ENCODE measurements at places on chromosomes 11 and 22.

DNA sequence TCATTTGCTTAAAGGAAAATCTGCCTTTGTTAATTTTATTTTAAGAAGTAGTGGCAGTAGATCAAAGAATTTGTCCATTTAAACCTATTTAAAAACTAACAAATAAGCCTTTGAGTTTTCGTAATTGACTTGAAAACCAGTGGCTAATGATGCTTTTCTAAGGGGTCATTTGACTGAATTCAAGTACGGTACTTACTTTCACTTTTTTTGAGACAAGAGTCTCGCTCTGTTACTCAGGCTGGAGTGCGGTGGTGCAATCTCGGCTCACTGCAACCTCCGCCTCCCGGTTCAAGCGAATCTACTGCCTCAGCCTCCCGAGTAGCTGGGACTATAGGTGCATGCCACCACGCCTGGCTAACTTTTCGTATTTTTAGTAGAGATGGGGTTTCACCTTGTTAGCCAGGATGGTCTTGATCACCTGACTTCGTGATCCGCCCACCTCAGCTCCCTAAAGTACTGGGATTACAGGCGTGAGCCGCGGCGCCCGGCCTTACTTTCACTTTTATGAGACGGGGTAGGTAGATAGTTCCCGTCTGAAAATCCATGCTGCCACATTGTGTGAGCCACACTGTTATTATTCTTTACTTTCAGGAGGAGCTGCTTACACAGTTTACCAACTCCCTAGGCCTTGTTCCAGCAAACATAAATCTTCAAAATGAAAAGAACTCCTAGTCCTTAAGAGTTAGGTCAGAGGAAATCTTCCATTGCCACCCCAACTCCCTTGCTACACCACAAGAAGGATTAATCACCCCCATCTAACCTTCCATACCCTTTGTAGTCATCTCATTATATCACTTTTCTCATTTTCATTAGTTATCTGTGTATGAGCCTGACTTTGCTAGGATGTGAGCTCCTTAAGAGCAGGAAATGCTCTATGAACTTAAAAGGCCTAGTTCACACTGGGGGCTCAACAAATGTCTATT is 926.6 kb upstream of the CCDC90B start:
- DNase-seq, result no peak

DNA sequence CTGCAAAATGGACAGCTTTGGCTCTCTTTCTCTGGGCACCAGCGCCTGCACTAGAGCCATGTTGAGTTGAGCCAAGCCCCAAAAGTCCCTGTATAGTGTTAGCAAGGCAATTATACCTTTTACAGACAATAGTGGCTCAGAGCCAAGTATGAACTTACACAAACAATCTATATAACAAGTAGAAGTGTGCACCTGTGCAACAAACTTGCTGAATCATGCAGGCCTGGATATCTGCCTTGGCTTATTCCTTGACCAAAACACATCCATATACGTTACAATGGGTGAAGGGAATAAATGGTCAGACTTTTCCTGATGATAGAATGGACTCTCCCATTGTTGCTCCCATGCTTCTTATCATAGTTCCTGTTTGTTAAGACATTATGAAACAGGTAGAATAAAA is 3.8 kb upstream of the OR52I2 start:
- DNase-seq, result no peak

- DNase-seq, result no peak
Observed at GRCh38 chr22:37139762-37140161, 10.0 kb downstream of the IL2RB start.

- DNase-seq, result no peak
Observed at GRCh38 chr11:111456859-111457730, 55.1 kb downstream of the BTG4 start.

DNA sequence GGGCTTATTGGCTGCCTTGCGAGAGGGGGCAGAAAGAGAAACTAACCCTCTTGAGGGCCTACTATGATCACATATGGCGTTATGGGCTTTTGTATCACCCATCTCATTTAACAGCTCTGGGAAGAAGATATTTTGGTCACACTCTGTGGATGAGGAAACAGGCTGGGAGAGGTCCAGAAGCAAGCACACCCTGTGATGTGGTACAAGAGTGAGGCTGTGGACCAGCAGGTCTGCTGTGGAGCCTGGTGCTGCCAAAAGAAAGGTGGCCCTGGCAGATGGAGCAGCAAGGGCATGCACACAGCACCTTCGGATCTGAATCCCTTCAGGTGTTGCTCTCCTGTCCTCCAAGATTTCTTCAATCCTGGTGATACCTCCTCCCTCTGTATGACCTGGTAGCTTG is 64.1 kb downstream of the KCNC1 start:
- no peak for DNase-seq

GRCh38 chr11:69636512-69637197 is 4.3 kb upstream of the CCND1 start:
- no peak for DNase-seq

- DNase-seq, result peak; percentile 70
Observed at GRCh38 chr22:40177738-40178416, at the start of gene TNRC6B. Gene TNRC6B (plus strand): TSS chr22:40177925. CDS start chr22:40178136, 211 bp downstream.

DNA sequence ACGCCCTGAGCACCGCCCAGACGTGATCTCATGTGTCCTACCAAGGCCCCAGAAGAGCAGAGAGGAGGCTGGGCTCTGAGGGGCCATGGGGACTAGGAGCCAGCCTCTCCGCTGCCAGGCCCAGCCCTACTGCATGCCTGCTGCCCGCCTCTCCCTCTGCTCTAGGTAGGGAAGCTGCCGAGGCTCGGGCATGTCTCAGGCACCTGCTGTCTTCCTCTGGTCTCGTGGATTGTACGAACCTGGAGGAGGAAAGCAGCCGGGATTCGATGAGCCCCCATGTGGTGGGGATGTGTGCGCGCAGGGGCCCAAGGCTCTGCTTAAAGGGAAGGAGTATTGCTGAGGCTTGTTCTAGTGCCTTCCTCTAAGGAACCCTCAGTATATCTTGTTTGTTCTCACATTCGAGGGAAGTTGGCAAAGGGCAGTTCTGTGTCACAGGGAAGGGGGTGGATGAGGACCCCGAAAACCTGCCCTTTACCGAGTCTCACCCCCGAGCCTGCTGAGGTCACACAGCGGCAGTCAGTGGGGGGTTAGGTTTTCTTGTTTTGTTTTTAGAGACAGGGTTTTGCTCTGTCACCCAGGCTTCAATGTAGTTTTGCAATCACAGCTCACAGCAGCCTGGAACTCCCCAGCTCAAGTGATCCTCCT is 21.2 kb downstream of the DAGLA start:
- DNase-seq, result no peak

GRCh38 chr11:73017024-73017751 is 124.9 kb downstream of the FCHSD2 start:
- DNase-seq, result no peak

- no peak for DNase-seq
Observed at GRCh38 chr22:29517215-29517908, 36.2 kb downstream of the THOC5 start.

- DNase-seq, result no peak
Observed at GRCh38 chr11:2521081-2521732, 76.4 kb downstream of the KCNQ1 start.

DNA sequence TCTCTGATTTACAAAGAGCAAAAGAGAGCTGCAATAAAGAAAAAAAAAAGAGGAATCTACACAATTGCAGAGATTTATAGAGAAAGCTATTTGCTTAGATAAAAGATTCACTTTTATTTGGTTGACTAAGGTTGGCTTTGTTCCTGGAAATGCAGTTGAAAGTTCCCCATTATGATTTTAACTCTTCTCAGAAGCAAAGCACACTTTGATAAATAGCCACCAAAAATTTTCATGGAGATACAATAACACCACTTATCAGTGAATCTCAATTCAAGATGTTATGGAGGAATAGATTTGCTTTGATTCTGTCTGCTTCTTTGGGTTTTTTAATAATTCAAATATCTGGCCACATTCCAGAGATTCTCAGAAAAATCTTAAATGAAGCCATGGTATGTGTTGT is 88.5 kb upstream of the ANO3 start:
- DNase-seq, result no peak

GRCh38 chr11:69483691-69484426 is 2.4 kb downstream of the LINC01488 start:
- no peak for DNase-seq

DNA sequence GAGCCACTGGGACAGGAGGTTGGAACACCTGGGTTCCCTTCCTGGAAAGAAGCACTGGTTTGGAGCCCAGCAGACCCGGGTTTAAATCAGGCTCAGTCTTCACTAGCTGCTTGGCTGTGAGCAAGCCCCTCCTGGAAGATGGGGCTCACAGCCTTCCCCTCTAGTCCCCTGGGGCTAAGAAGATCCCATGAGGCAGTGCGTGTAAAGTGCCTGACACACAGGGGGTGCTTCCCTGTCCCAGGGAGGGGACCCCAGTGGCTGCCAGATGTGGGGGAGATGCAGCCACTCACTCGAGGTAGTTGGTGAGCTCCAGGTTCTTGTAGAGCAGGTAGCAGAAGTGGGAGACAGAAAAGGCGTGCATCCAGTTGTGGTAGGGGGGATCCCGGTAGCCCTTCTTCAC is 93.2 kb downstream of the PDE2A start:
- no peak for DNase-seq

GRCh38 chr22:34973926-34974325 is 92.0 kb upstream of the ISX start:
- no peak for DNase-seq

DNA sequence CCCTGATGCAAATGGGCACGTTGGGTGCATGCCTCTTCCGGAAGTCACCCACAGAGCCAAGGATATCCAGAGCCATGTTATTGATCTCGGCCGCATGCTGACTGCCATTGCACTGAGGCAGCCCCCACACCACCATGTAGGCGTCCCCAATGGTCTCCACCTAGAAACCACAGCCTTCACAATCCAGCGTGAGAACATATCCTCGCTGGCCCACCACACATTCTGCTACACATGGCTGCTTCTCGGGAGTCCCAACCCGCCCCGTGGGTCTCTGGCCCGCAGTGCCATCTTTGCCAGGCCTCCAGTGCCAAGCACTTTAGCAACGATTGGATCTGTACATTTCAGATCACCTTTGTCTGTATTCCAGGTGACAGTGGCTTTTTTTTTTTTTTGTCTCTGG is 26.2 kb upstream of the LRRC32 start:
- no peak for DNase-seq

DNA sequence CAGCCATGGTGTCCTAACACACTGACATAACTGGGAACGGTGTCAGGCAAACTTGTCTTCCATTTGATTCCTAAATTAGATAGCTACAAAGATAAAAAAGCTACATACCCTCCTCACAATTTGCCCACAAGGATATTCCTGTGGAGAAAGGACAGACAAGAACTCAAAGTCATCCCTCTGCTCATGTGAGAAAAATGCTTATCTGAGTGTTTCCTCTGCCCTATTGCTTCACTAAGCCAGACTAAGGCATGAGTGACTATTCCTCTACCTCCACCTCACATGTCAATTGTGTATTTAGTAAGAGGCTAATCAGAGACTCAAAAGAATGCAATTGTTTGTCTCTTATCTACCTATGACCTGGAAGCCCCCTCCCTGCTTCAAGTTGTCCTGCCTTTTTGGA is 247.7 kb downstream of the DDX10 start:
- no peak for DNase-seq

- DNase-seq, result no peak
Observed at GRCh38 chr22:31497148-31497938, 1.0 kb downstream of the SFI1 start.

DNA sequence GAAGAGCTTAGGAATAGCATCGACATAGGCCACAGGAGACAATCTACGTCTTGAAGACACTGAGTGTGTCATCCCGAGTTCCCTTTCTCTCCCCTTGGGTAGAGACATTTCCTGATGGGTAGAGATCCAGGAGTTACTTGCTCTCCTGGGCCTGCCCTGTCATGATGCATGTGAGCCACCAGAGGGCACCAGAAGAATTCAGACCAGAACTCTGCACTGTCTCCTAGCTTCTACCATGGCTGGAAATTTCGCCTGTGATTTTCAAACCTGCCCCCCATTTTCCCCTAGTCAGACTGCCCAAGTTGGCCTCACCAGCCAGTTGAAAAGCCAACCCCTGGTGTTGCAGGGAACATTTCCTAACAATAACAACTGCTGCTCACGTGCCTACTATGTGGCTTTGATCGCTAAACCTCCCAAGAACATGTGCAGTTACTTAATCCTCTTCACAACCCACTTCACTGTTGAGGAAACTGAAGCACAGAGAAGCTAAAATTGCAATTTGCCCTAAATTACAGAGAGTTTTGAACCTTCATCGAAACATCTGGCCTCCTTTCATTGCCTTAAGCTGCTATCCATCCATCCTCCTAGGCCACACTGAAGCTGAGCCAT is 47.2 kb downstream of the C11orf58 start:
- DNase-seq, result peak; percentile 30

GRCh38 chr11:105612771-105613170 is 2.9 kb downstream of the GRIA4 start:
- DNase-seq, result no peak

DNA sequence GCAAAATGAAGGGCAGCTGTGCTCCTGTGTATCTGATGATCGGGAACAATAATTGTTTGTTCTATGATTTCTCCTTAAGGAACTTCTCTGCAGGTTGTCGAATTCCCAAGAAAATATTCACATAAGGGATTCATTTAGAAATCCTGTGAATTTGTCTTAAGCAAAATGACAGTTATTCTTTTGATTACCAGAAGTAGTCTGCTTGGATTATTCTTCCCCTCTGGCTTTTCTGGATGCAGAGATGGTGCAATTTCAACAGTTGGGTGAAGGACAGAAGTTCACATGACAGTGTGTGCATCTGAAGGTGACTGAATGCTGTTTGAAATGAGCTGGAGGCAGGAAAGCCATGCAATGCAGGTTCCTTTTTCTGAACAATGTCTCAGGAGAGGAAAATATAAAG is 137.2 kb upstream of the MTMR2 start:
- DNase-seq, result no peak

DNA sequence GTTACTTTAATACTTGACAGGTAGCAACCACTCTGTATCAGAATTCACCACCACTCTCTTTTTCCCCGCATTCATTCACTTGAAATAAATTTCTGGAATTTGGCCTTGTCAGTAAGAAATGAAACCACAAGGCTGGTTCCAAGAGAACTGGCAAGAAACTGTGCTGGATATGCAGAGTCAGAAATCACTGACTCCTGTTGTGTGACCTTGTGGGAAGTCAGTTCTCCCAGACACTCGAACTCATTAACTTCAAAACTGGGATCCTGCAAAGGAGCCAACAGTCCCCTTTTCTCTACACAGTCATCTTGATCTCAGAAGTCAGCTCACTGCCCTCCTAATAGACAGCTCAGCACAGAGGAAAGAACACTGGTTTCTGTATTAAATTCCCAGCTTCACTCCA is 142.7 kb downstream of the LRRC4C start:
- DNase-seq, result no peak

DNA sequence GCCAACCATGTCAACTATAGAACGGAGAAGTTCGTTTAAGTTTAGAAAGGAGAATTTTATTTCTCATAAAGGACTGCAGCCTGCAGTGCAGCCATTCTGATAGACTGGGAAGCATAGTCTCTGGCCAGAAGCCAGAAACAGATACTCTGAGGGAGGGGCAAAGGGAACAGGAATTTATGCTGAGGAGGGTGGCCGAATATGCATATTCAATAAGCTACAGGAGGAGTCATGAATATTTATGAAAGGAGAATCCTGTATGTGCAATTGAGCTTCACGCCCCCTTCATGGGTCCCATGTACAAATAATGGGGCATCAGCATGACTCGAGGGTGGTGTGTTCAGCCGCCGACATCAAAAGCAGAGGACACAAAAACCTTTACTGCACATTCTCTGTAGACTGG is 199.9 kb downstream of the CWF19L2 start:
- no peak for DNase-seq

GRCh38 chr11:14499178-14499559 is 442 bp downstream of the COPB1 start:
- DNase-seq, result peak; percentile 15

Measured in stimulated activated CD4-positive, alpha-beta T cell treated with anti-CD3 and anti-CD28 coated beads, TNF-alpha, amount 100 ng/mL, for 24 hours (primary cell).